ENCODE measurements at places on chromosomes 1 and 21. TPM values are rescaled to one million over a fixed set of nuclear protein-coding genes. Genes with fewer than 3 reads are reported as not detected.

DNA sequence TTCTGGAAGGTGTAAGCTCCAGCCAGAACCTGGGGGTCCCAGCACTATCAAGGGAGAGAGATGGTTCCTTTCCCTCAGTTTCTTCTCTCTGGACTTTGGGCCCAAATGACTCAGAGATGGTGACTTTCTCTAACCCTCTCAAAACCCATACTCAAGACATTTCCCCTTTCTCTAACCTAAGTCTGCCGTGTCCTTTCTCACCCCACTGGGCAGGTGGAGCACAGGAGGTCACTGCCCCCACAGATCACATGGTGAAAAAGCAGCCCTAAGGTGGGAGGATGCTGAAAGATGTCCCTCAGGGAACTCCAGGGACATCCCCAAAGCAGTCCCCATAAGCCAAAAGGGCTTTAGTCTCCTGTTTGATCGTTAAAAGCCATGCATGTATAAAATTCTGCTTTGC is 173.7 kb downstream of the HIVEP3 start:
- DNase-seq = no peak

Gene BCL2L15
- total RNA-seq = 0.30 TPM

DNA sequence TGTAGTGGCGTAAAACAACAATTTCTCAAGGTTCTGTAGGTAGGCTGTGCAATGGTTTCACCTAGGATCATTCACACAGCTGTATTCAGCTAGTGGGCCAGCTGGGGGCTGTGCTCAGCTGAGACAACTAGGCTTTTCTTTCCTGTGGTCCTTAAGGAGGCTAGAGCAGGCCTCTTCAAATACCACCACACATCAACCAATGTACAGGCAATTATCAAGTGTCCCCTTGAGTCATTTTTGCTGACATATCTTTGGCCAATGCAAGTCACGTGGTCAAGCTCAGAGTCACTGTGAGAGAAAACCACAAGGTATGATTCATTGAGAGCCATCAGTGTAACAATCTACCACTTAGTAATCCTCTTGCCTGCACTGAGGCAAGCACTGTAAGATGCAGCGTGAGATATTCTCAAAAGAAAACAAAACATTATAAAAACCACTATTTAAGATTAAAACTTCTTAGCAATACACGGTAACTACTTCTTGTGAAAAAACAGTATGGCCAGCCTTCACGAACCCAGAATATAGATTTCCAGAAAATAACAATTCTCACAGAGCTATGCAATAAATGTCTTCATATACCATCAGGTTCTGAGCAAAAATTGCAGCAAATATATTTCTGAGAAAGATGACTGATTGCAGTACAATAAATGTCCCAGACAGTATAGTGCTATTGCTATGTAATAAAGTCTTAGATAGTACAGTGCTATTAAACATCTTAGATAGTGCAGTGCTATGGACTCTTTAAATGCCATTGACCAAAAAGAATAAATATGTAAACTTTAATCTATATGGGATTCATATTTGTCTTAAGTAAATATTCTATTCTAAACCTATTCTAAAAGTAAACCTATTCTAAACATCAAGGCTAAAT is 55.3 kb downstream of the NME7 start:
- DNase-seq = no peak

DNA sequence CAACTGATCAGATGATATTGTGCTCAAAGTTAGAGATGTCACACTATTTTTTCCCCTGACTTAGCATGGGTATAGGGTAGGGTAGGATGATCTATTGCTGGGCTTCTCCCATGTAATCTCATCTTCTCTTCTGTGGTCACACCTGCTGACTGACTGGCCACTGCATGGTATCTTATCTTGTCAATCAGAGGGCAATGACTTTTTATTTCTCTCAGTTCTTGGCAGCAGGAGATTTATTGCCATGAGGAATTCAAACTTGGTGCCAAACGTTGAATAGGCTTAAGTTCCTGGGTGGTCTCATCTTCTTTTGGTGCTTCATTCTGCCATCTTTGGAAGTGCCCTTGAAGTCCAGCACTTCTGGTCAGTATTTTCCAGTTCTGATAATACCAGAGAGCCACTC is 226.4 kb upstream of the POGK start:
- DNase-seq = no peak

DNA sequence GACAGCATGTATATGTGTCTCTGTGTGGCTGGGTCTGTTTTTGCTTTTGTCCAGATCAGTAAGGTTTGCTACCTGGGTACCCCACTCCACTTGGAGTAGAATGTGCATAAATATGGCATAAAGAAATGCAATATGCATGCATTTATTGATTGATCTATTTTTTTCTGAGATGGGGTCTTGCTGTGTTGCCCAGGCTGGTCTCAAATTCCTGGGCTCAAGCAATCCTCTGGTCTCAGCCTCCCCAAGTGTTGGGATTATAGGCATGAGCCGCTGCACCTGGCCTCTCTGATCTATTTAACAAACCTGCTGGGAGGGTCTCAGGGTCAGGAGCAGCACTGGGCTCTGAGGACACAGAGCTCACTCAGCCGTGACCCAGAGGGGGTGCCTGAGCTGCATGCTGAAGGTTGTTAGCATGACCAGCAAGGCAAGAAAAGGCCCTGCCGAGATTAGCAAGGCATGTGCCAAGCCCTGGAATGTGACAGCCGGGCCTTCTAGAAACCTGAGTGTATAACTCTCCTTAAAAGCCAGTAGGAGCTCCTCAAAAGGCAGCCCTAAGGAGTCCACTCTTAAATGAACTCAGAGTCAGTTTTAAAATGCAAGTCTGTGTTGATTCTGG is 22.5 kb downstream of the PCSK9 start:
- DNase-seq = no peak

DNA sequence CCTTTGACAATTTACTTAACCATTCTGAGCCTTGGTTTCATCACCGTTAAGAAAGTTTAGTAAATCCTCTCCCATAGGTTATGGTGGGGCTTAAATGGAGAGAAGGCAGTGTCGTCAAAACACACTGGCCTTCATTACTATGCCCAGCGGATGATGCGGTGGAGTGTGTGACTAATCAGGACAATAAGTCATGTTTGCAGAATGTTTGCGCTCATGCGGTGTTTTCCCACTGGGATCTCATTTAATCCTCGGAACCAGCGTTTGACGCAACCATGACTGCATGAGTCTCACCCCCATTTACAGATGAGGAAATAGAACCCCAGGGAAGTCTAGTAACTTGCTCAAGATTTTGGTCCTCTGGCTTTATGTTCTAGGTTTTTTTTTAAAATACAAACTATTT is 17.5 kb downstream of the SLC26A9 start:
- no peak for DNase-seq

- DNase-seq = no peak
These were observed 3.9 kb upstream of the KCNJ9 start for GRCh38 chr1:160077486-160077885.

Gene B3GALT2
- total RNA-seq = 0.05 TPM

- no peak for DNase-seq
These were observed 178.3 kb downstream of the ATG4C start for GRCh38 chr1:62962014-62962812.

GRCh38 chr21:34526618-34527290 is 14.7 kb upstream of the KCNE1 start:
- peak; percentile 42 for DNase-seq

Gene DNAJC6
- total RNA-seq = 6.0 TPM

DNA sequence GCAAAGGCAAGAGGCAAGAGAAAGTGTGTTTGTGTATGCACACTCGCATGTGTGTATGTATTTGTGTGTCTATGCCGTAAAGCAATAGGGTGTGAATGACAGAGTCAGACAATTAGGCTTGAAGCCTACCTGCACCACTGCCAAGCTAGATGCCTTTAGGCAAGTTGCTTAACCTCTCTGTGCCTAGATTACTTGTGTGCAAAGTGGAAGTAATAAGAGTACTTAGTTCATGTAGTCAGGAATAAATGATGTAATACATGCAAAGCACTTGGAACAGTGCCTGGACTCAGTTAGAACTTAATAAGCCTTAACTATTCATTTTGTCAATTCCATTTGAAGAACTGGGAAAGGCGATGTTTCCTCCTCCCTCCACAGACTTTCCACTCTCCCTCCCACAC is 31.7 kb downstream of the LAMB3 start:
- DNase-seq = no peak

DNA sequence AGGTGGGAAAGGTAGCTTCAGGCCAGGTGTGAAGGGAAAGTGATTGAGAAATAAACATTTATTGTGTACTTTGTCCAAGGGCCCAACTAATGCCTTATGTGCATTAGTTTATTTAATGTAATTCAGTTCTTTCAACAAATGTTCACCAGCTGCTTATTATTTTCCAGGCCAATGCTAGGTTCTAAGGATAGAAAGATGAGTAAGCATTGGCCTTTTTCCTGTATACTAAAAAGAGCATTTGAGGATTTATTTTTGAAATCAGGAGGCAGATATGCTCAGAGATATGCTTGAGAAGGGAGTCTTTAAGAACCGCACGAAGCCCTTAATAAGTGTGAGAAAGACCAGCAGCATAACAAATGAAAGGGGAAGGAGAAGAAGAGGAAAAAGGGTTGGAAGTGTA is 32.0 kb downstream of the CLCA1 start:
- DNase-seq = no peak

Gene GLUL
- 284 TPM for total RNA-seq

Gene HOOK1
- total RNA-seq = 43.9 TPM

Gene BSND
- total RNA-seq = 0.30 TPM

DNA sequence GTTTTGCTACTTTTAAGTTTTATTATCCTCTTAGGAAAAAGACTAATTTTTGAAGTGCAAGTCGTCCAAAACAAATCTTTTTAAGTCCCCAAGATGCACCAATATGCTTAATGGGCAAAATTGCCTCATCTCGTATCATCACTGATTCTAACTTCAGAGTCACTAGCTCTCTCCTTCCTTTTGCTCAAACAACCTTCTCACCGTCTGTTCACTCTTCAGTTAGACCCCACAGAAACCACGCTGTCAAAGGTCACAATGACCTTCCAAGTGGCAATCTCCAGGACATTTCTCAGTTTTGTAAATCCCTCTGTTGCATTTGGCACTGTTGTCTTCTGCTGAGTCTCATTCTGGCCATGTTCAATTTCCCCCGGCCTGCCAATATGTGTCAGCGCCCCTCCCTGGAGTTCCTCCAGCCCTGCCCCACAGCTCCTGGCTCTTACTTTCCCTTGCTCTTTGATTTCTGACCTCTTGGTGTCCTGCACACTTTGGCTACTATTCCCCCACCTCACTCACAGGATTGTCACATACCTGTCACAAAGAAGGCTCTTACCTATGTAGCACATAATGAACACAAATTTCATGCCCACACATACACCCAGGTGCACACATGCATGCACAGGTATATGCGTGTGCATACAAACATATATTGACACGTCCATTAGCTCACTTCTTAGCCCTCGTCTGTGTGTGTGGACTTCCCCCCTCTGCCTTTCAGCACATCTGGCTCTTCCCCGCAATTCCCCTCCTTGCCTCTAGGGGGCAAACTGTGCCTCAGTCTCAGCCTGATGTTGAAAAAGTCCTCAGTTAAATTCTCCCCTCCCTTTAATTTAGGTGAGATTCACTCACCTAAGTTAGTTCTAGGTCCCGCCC is 354.0 kb upstream of the DUSP10 start:
- DNase-seq = peak; percentile 72

Gene ANGPTL1
- total RNA-seq = not detected

Gene KAZN
- total RNA-seq = 16.2 TPM

- DNase-seq = no peak
These were observed 390.5 kb downstream of the PLPP3 start for GRCh38 chr1:56188855-56189254.

Gene S100A3
- total RNA-seq = not detected
